ENCODE measurements at places on chromosomes 5 and 9. TPM values are rescaled to one million over a fixed set of nuclear protein-coding genes. Genes with fewer than 3 reads are reported as not detected.

C9 gene
- not detected for total RNA-seq

CDKN2B gene
- 1.6 TPM for total RNA-seq

F2R gene
- 8.0 TPM for total RNA-seq

GRCh38 chr5:103259705-103260355 lies 1.3 kb downstream of the MACIR start:
- DNase-seq, result no peak

- DNase-seq, result no peak
Measured at GRCh38 chr5:7867260-7867659, 1.6 kb downstream of the FASTKD3 start.

COL15A1 gene
- 8.0 TPM for total RNA-seq

PCDHGB6 gene
- 11.4 TPM for total RNA-seq

DNA sequence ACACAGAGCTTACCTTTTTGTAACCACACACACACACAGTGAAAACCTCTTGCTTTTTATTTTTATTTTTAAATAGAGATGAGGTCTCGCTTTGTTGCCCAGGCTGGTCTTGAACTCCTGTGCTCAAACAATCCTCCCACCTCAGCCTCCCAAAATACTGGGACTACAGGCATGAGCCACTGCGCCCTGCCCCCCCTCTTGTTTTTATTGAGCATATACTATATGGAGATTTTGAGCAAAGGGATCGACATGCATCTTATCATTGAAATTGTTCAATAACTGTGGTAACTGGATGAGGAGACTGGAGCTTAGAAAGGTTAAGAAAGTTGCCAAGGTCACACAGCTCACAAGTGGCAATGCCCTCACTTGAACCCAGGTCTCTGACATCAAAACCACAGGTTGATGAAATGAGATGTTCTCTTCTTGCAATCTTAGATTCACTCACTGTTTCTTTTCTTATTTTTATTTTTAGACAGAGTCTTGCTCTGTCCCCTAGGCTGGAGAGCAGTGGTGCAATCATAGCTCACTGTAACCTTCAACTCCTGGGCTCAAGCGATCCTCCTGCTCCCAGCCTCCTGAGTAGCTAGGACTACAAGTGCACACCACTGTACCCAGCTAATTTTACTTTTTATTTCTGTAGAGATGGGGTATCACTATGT lies 26.8 kb upstream of the STXBP1 start:
- DNase-seq, result no peak

DNA sequence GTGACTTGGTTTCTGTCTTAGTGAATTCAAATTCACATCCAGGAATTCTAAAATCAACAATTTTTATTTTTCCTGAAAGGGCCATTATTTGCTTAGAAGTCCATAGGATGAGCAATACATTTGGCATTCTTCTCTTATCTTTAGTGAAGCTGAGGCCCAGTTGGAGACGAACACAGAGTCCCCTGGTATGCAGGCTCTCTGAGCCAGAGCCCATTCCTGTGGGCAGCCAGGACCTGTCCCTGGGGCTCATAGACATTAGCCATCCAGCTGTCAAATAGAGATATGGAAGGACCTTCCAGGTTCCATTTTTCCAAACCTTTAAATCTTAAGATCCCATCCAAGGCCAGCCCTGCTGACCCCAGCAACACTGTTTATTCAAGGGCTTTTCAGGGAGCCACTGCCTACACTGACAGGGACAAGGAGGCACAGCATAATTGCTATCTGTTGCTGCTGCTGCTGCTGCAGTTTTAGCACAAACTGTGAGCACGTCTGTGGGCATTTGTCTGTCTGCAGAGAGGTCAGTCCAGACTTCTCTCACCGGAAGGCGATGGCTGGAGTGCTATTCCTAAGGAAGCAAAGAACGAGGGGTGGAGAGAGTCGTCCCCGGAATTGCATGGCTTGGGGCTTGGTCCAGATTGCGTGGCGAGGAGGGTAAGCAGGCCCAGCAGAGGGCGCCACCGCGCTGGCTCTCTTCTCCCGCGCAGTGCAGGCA lies 639.0 kb downstream of the CCDC171 start:
- DNase-seq, result peak; percentile 84

DNA sequence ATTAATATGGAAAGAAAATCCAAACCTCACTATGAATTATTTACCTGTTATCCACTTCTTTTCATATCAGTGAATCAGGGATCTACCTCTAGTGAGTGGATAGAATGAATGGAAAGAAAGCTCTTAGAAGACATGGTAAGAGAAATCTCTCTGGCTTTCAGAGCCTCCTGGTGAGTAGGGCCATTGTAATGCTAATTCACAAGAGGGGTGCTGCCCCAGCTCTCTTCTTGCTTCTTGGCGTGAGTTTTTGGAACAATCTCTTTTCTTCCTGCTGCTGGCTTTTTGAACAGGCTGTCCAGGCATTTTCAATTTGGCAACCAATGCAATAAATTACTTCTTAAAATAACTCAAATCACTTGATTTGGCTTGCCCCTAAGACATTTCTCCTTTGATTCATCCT lies 49.9 kb upstream of the KCNN2 start:
- no peak for DNase-seq

GRCh38 chr5:172669386-172670004 lies 28.4 kb downstream of the NEURL1B start:
- no peak for DNase-seq

SLC36A3 gene
- not detected for total RNA-seq

- DNase-seq, result peak; percentile 16
Measured at GRCh38 chr5:161105525-161105924, 253.5 kb upstream of the ATP10B start.

DNA sequence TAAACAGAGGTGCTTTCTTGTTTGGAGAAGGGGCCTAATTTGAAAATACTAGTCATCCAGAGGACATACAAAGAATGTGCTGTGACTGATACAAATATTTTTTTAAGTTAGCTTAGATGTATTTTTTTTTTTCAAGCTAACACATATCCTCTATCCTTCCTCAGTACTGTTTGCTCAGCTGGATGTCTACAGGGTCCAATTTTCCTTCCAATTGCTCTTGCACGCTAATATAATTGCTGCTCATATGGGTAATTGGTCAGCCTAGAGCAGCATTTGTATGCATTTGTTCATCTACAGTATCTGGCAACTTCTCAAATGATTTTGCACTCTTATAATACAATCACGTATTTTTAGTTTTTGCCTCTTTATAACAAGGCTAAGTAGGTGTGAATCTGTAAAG lies 84.7 kb downstream of the ZDHHC21 start:
- no peak for DNase-seq

DNA sequence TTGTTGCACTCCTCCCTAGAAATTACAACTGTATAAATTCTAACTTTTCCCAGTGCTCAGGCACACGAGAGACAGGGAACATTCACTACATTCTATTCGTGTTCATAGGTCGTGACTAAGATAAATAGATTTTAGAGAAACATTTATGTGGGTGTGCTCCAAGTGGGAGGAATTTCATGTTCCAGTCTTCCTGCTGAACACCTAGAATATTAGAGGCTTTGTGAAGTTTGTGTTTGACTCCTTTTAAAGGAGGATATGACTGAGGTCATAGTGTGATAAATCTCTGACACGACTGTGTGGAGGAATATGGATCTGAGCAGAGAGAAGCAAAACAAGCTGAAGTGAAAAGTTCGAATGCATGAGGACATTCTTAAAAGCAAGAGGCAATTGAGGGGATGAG lies 355.3 kb downstream of the ZSWIM6 start:
- DNase-seq, result no peak

- no peak for DNase-seq
Measured at GRCh38 chr9:15541872-15542271, 11.0 kb upstream of the CCDC171 start.

DNA sequence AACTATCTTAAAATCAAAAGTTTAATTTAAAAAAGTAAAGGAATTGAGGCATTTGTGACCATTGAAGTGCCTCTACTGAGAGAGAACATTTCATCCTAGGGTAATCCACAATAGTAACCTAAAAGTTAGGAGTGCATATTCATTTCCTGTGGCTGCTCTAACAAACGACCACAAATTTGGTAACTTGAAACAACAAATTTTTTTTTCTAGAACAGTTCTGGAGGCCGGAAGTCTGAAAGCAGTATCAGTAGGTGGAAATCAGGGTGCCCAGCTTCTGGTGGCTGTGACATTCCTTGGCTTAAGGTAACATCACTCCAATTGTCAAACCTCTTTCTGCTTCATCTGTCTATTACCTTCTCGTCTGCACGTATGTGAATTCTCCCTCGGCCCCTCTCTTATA lies 67.1 kb upstream of the SSBP2 start:
- no peak for DNase-seq

STK32A gene
- total RNA-seq, result 2.5 TPM

GRCh38 chr9:35725362-35725761 lies 6.6 kb downstream of the TLN1 start:
- no peak for DNase-seq

- no peak for DNase-seq
Measured at GRCh38 chr5:147983742-147984141, 77.4 kb upstream of the C5orf46 start.

DNA sequence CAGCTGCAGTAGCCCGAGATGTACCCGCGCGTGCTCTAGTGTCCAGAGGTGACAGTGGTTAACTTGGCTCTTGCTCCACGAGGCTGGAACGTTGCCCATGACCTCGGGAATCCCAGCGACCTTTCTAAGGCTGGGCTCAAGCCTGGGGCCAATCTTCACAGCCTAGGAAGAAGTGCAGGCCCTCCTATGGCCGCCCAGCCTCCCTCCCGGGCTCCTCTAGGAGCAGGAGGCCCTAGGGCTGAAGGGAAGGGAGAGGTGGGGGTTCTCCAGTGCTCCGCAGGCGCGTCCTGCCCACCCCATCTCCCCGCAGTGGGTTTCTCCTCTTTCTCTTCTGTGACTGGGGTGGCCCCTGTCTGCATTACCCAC lies 13.3 kb downstream of the NR2F1 start:
- DNase-seq, result no peak

DNA sequence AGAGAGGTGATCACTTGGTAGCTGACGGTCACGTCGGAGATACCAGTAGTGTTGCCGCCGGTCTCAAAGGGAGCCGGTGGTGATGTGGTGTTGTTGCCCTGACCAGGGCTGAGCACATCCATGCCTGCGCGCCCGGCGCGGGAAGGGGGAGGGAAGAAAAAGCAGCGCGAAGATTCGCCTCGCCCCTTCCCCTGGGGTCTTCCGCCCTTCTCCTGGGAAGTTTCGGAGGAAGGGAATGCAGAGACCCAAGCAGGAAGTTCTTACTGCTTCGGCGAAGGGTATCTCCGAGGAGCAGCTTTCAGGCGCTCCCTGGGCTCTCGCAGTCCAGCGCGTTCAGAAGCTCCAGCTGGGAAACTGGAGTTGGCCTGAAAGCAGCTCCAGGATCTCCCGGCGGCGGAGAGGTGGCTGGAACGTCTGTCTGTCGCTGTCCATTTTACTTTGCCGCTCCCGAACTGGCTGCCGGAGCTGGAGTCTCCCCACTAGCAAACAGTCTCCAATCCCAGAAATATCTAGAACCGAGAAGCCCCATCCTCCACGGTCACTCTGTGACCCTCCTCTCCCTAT lies 565 bp downstream of the HTR1A start:
- DNase-seq, result no peak

DNA sequence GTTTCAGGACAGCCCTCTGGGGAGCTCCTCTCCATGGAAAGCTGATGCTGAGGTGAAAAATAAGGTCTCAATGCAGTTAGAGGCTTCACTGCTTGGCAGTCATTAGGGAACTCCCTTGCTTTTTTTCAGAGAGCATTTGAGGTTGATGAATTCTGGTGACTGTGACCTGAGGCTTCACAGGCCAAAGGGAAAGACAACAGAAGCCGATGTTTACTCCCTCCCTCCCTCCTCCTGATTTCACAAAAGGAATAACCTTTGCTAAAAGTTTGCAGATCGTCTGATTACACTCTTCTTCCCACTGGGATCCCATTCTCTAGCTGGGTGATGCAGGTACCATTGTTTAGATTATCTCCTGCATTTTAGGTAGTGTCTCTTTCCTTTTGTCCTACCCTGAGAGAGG lies 329.4 kb downstream of the KIF4B start:
- no peak for DNase-seq

PLEKHG4B gene
- total RNA-seq, result 5.5 TPM

SAPCD2 gene
- total RNA-seq, result 0.27 TPM

DNA sequence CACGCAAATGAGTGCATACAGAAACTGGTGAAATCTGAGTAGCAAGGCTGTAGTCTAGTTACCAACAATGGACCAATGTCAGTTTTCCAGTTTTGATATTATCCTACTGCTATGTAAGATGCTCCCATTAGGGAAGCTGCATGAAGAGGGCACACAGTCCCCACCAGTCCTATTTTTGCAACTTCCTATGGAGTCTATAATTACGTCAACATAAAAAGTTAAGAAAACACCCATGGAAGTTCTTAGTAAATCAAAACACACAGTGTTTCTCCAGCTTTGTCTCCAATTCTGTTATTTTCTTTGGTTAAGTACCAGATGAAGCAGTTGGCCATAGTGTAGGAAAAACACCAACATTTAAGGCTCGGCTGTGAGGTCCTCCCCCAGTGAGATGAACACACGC lies 58.7 kb downstream of the FAT2 start:
- no peak for DNase-seq

CYSRT1 gene
- 2.3 TPM for total RNA-seq

DNA sequence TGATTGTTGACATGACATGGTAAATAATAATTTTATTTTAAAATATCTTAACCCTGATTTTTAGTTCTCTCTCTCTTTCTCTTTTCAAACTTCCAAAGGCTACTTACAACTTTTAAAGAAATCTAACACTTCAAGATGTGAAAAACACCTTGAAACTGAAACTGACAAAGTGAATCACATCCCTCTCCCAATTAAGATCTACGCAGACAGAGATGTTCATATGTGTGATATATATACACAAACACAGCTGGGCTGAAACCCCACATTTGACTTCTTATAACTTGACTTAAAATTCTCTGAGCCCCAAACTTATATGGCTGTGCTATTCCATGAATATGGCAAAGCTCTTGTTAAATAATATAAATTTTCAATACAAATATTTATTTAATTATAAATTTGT lies 261.2 kb upstream of the PTPRD start:
- DNase-seq, result no peak

FKTN gene
- 10.6 TPM for total RNA-seq

QRFP gene
- not detected for total RNA-seq

- DNase-seq, result no peak
Measured at GRCh38 chr9:90000925-90001324, 396.1 kb downstream of the GADD45G start.

- no peak for DNase-seq
Measured at GRCh38 chr5:82105457-82105856, 133.6 kb downstream of the ATG10 start.

Measured in thyroid gland (tissue), 4 donors.